Karpas-422 (cell line): ENCODE measurements at places on chromosomes 12 and 14. TPM values are rescaled to one million over a fixed set of nuclear protein-coding genes. Genes with fewer than 3 reads are reported as not detected.
A peak's percentile ranks its signal among the peaks of the same experiment; 100 is the strongest.

The SLCO1B1 gene
- total RNA-seq: not detected in 2 replicates

GRCh38 chr12:71164568-71165197 lies 6.9 kb upstream of the TSPAN8 start:
- no peak for DNase-seq

- DNase-seq: no peak
Measured at GRCh38 chr12:55061024-55061423, 41.2 kb downstream of the NEUROD4 start.

The FGF6 gene
- total RNA-seq: not detected in 2 replicates

The MYH6 gene
- not detected in 2 replicates for total RNA-seq

GRCh38 chr12:93390549-93391297 lies 13.0 kb downstream of the NUDT4 start:
- no peak for DNase-seq

GRCh38 chr12:56716458-56716857 lies 8.6 kb downstream of the NACA start:
- no peak for DNase-seq

GRCh38 chr14:104938960-104939359 lies 14.3 kb downstream of the PLD4 start:
- DNase-seq: no peak

- DNase-seq: no peak
Measured at GRCh38 chr14:54221432-54221803, 175.4 kb upstream of the CDKN3 start.

DNA sequence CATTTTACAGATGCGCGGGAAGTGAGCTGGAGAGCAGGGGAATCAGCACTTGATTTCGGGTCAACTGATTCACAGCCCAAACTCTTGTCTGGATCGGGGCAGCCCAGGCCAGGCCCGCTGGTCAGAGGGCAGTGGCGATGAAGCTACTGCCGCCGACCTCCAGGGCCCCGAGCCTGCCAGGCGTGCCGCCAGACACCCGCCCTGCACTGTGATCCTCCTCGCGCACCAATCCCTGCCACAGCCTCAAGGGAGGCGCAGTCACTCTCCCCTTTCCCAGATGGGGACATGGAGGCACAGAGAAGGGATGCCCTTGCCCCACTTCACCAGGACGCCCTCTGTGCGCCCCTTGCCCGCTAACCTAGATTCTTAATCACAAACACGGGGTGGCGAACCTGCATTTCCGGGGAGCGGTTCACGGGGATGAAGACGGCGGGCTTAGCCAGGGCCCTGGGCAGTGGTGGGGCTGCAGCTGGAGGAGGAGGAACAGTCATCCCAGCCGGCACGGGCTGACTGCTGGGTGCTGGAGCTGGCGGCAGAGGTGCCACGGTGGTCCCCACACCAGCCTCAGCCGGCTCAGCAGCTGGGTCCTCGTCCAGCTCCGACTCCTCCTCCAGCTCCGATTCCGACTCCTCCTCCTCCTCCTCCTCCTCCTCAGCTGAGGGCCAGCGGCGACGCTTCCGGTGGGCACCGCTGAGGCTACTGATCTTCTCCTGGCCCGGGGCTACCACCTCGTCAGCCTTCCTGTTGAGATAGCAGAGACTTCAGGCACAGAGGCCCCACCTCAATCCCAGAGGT lies 8.6 kb downstream of the DHX37 start:
- DNase-seq: no peak

- no peak for DNase-seq
Measured at GRCh38 chr14:68694516-68695235, 98.2 kb downstream of the ZFP36L1 start.

The FIGNL2 gene
- not detected in 2 replicates for total RNA-seq

The TMEM30B gene
- not detected in 2 replicates for total RNA-seq

GRCh38 chr12:86256163-86256562 lies at the start of gene MGAT4C:
Gene MGAT4C, minus strand, starts transcription at chr12:86256391.
- no peak for DNase-seq

DNA sequence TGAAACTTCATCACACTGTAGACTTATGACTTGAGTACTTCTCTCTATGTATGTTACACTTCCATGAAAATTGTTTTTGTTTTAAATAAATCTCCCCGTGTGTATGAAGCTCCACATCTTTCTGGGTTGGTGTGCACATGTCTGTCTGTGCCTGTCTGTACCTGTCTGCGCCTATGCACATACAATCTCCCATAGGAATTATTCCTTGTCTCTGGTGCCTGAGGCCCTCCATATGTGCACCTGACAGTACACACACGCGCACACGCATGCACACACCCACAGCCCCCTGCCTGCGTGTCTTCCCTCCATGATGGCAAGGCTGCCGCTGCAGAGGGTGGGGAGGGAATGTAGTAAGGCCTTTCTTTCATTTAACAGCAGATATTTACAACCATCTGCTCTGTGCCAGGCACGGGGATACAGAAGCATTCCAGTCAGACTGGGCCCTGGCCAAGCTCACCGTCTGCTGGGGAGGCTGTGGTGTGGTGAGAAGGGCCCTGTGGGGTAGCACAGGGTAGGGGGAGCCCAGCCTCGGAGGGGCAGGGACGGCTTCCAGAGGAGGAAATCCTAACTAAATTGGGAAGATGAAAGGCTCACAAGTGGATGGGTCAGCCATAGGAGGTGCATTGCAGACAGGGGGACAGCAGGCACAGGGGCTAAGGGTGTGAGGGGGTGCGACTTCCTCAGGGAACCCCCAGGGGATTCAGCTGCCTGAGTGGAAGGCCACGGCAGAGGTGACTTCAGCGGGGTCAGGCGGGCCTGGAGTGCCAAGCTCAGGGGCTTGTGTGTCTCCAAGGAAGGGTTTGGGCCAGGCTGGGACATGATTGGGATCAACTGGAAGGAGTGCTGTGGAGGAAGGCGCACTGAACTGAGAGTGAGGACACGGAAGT lies 26.1 kb downstream of the KRT8 start:
- DNase-seq: no peak

The RPGRIP1 gene
- total RNA-seq: not detected in 2 replicates

DNA sequence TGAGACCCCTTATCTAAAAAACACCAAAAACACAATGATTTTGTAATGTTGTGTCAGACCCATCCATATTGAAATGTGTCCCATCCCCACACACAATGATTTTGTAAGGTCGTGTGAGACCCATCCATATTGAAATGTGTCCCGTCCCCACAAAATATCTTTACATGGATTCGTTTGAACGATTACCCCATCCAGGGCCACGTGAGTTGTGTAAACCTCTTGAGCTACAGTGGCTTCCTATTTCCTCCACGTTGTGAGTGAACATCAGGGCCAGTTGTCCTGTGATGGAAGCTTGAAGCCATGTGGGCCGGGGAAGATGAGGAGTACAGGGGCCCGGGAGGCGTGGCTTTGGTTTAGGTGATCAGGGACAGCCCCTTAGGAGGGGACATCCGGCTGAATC lies 27.0 kb upstream of the ULK1 start:
- DNase-seq: no peak

GRCh38 chr12:50110762-50111351 lies 1.2 kb upstream of the COX14 start:
- DNase-seq: peak; percentile 95

DNA sequence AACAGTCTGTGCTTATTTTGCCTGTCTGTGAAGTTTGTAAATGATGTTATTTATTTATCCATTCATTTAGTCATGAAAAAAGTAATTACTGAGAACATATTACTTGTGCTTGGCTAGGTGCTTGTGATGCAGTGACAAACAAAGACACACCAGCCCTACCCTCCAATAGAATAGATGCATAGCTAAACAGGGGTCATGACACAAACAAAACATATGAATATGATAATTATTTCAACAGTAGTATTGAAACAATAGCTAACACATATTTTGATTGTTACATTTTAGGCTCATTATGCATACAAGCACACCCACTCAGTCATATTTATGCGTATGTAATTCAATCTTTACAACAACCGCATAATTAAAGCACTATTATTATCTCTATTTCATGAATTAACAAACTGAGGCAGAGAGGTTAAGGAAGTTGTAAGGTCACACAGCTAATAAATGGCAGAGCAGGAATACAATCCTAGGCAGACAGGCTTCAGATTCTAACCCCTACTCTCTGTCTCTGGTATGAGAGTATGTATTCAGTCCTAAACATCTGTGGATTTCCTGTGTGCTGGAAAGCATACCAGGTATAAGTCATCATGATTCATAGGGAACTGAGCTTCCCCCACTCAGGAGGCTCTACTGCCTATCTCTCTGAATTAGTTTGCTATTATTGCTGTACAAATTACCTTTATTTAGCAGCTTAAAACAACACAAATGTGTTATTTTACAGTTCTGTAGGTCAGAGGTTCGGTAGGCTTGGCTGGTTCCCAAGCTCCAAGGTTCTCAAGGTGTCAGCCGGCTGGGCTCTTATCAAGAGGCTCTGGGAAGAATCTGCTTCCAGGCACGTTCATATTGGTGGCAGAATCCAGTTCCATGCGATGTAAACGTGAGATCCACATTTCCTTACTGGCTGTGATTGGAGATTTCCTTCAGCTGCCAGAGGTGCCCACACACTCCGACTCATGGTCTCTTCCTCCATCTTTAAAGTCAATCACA lies 509.4 kb downstream of the GALC start:
- no peak for DNase-seq

The SLC25A47 gene
- total RNA-seq: not detected in 2 replicates

DNA sequence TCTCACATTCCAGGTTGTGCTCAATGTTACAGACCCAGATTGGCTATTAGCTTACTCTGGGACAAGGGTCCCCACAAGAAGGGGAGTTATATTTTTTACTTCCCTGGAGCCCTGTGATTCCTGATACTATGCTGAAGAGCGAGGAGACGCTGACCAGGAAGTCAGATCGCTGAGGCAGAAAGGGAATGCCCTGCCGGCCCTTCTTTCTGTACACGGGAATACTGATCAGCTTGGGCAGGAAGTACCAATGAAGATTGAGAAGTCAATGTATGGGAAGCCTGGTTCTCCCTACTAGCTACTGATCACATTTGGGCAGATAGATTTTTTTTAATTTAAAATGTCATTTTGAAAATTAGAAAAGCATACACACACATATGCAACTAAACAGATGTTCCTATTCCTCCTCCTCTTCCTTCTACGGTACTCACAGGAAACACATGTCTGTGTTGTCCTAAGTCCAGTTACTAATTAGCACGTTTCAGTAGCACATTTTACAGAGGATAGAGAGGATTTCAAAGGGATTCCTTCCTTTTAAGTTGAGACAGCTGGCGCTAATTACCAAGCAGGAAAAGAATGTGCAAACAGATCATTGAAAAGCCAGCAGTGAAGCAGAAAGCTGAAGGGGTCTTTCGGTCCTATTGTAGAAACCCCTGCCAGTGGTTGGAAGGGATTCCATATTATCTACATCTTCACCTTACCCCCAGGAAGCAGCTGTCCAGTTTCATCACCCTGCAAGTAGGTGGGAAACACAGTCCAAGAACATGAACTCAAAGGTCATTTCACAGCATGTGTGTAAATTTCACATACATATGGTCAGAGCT lies 292.4 kb downstream of the DUSP6 start:
- no peak for DNase-seq

The SSPN gene
- not detected in 2 replicates for total RNA-seq

- no peak for DNase-seq
Measured at GRCh38 chr14:73744175-73744867, 30.1 kb upstream of the PNMA1 start.

GRCh38 chr14:103512701-103513611 lies 9.7 kb downstream of the CKB start:
- DNase-seq: no peak

DNA sequence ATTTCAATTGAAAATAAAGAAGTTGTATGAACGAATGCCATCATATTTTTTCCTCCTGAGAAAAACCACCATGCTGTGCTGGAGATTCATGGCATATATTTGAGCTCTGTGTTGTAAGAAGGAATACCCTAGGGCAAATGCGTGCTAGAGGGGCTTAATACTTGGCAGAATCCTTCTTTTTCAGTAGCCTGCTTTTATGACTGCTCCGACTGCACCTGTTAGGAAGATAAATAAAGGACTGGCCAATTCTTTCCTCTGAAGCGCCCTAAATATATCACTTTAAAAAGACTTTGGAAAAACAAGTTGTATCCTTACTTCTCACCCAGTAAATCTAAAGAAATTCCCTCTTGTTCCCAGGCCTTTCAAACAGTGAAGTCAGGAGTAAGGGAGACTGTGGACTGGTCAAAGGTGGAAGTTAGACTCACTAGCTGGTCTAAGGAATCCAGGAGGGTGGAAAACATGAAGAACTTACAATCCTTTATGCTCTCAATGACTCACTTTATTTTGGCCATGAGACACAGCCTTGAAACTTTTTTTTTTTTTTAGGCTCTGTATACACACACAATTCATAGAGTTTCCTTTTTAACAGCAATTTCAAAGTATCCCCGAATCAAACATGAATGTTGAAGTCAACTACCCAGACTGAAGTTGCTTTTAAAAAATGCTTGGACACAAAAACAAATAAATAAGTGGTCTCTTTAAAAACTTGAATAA lies 5.2 kb downstream of the MYBPC1 start:
- no peak for DNase-seq

GRCh38 chr12:65603438-65604351 lies 220.6 kb upstream of the HMGA2 start:
- DNase-seq: no peak

The TUNAR gene
- not detected in 2 replicates for total RNA-seq

GRCh38 chr12:132620113-132620898 lies 1.7 kb downstream of the P2RX2 start:
- no peak for DNase-seq

DNA sequence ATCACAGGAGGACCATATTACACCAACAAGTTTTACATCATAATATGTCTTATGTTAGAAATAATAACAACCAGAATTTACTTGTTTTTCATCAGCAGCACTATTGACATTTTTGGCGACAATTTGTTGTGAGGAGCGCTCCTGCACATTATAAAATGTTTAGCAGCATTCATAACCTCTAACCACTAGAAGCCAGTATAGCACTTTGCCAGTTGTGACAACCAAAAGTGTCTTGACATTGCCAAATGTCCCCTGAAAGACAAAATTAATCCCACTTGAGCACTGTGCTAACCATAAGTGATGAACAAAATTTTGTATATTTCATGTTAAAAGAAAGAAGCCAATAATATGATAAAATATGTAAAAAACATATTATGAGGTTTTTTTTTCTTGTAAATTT lies 356.9 kb upstream of the LMO3 start:
- DNase-seq: no peak

The CISTR gene
- total RNA-seq: not detected in 2 replicates

DNA sequence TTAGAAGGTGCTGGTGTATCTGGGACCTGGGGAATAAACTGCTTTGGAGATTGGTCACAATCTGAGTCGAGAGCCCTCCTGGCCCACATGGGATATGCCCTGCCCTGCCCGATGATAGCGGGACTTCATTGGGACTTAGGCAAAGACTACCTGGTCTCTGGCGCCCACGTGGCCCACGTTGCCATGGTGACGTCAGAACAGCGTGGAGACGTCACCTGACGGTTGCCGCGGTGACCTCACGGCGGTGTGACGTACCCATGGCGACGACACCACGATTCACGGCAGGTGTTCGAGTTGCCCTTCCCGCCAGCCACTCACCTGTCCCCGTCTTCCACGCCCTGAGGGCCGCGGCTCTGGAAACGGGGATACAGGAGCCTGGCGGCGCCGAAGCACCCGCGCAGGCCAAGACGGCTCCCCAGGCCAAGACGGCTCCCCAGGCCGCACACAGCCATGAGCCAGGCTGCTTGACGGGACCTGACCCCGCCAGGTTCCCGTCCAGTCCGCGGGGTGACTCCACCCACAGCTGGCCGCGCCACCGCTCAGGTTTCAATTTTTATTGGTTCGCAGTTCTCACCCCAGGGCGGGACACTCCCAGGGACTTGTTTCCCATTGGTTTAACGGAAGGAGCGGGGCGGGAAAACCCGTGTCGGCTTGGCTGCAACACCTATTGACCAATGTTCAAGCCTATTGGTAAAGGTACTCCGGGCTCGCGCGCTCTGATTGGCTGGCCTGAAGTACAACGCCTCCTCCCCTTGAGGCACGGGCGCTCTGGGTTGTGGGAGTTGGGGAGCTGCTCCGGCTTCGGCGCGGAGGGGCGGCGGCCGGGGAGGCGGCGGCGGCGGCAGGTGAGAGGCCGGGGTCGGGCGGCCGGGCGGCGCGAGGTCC lies at the start of the genes MMAB and MVK:
Gene MMAB, minus strand, starts transcription at position 476 of the 885 bp plus-strand sequence. Its CDS starts 24 bp downstream, at position 452.
Gene MVK, plus strand, starts transcription at position 766 of the 885 bp plus-strand sequence. CDS start 1,029 bp downstream, outside the sequence.
- peak; percentile 100 for DNase-seq
